Uterine smooth muscle cell (primary cell): ENCODE measurements at places on chromosomes 16 and 17. TPM values are rescaled to one million over a fixed set of nuclear protein-coding genes. Genes with fewer than 3 reads are reported as not detected.

Gene SLC16A11
- 0.11 and 0.12 TPM in 2 replicates for total RNA-seq

Gene TMEM256
- 69.7 and 102 TPM in 2 replicates for total RNA-seq

Gene NHERF1
- 12.6 and 17.1 TPM in 2 replicates for total RNA-seq

Gene RHBDL3
- under 0.01 and 0.22 TPM in 2 replicates for total RNA-seq

Gene CD300H
- not detected in 2 replicates for total RNA-seq

Gene ITGAD
- total RNA-seq: not detected in 2 replicates

Gene GRB7
- 0.37 and 1.00 TPM in 2 replicates for total RNA-seq

Gene FOXJ1
- under 0.01 TPM in 2 replicates for total RNA-seq

Gene SDR42E2
- total RNA-seq: not detected in 2 replicates

Gene MARCHF10
- under 0.01 TPM in 1 of 2 replicates, not detected in the other for total RNA-seq

Gene C17orf50
- not detected in 2 replicates for total RNA-seq

Gene CDYL2
- total RNA-seq: 9.9 and 10.3 TPM in 2 replicates

Gene NPIPA7
- 0.75 and 1.2 TPM in 2 replicates for total RNA-seq

Gene RPL23
- total RNA-seq: 1,266 and 1,824 TPM in 2 replicates

Gene HEATR9
- not detected in 2 replicates for total RNA-seq

Gene ALOX15B
- total RNA-seq: 0.12 TPM in 1 of 2 replicates, not detected in the other

Gene LGALS9B
- total RNA-seq: not detected in 2 replicates

Gene SLC16A13
- 1.00 and 1.7 TPM in 2 replicates for total RNA-seq

Gene ENPP7
- 0.12 TPM in 1 of 2 replicates, not detected in the other for total RNA-seq

Gene CDK10
- 58.2 and 58.4 TPM in 2 replicates for total RNA-seq

Gene IKZF3
- total RNA-seq: not detected in 2 replicates

Gene DPEP1
- not detected in 2 replicates for total RNA-seq

Gene LRRC36
- total RNA-seq: 0.22 and 1.00 TPM in 2 replicates

Gene KRTAP9-7
- not detected in 2 replicates for total RNA-seq

Gene SLFN14
- total RNA-seq: not detected in 2 replicates

Gene ABCA8
- total RNA-seq: 7.6 and 14.9 TPM in 2 replicates

Gene TRPV3
- 1.00 and 1.5 TPM in 2 replicates for total RNA-seq

Gene KRTAP4-6
- not detected in 2 replicates for total RNA-seq

Gene USP6
- under 0.01 TPM in 2 replicates for total RNA-seq

Gene GRAPL
- total RNA-seq: not detected in 2 replicates

Gene TMC6
- 0.11 and 0.25 TPM in 2 replicates for total RNA-seq

Gene SLC6A4
- total RNA-seq: 0.11 and 0.12 TPM in 2 replicates
